ENCODE measurements at places on chromosomes 13 and 19. TPM values are rescaled to one million over a fixed set of nuclear protein-coding genes. Genes with fewer than 3 reads are reported as not detected.

Gene NLRP9
- total RNA-seq, result not detected

Gene ZNF28
- 24.7 TPM for total RNA-seq

Gene ADAMTSL5
- 0.90 TPM for total RNA-seq

Gene CEACAM16
- total RNA-seq, result not detected

Gene TBC1D4
- 11.4 TPM for total RNA-seq

Gene CGB1
- not detected for total RNA-seq

Gene PGLYRP1
- total RNA-seq, result not detected

Gene ZNF264
- 23.9 TPM for total RNA-seq

Gene PNMA8C
- total RNA-seq, result 0.18 TPM

Gene OR7D2
- not detected for total RNA-seq

Gene COPE
- total RNA-seq, result 310 TPM

Gene FOSB
- total RNA-seq, result 31.9 TPM

Gene CBY2
- total RNA-seq, result not detected

Gene CDX2
- not detected for total RNA-seq

Gene COX7A1
- total RNA-seq, result 1.1 TPM

Gene OR7A5
- total RNA-seq, result not detected

Gene PRR36
- not detected for total RNA-seq

Gene CARM1
- total RNA-seq, result 17.2 TPM

Gene DACH1
- not detected for total RNA-seq

Gene CNFN
- total RNA-seq, result not detected

Gene FKRP
- 6.1 TPM for total RNA-seq

Gene ENOX1
- total RNA-seq, result 1.9 TPM

Gene KLF1
- total RNA-seq, result not detected

Gene ATXN8OS
- total RNA-seq, result not detected

Gene ZNF208
- not detected for total RNA-seq

Gene FCAR
- not detected for total RNA-seq

Gene PNMA8B
- total RNA-seq, result under 0.01 TPM

Gene KRTDAP
- not detected for total RNA-seq

Gene JOSD2
- 15.3 TPM for total RNA-seq

Gene GSX1
- not detected for total RNA-seq

Gene DNM2
- 55.0 TPM for total RNA-seq

Gene FXYD5
- total RNA-seq, result 45.8 TPM

Gene FSD1
- 17.4 TPM for total RNA-seq

Gene CYP4F2
- total RNA-seq, result not detected

Gene SYNGR4
- total RNA-seq, result not detected

Gene PET100
- 5.3 TPM for total RNA-seq

Gene RAB8A
- total RNA-seq, result 158 TPM

Gene SPATA13
- 12.5 TPM for total RNA-seq

Gene CNN1
- total RNA-seq, result 102 TPM

Gene KL
- not detected for total RNA-seq

Gene ZNF560
- 0.90 TPM for total RNA-seq

Gene RNF113B
- not detected for total RNA-seq

Gene TMPRSS9
- total RNA-seq, result not detected

Gene CABP5
- not detected for total RNA-seq

Gene CYP4F3
- not detected for total RNA-seq

Gene DPP9
- 12.4 TPM for total RNA-seq

Gene NLRP5
- not detected for total RNA-seq

Gene C19orf67
- total RNA-seq, result not detected

Gene CEBPA
- under 0.01 TPM for total RNA-seq

Gene CLDND2
- total RNA-seq, result not detected

Gene TEAD2
- 31.7 TPM for total RNA-seq

Gene SAE1
- total RNA-seq, result 192 TPM

Gene APOC1
- not detected for total RNA-seq

Gene FAM32A
- 99.2 TPM for total RNA-seq

Gene PRR12
- 0.36 TPM for total RNA-seq

Gene CCDC169
- 0.54 TPM for total RNA-seq

Gene TSPAN16
- not detected for total RNA-seq

Gene TBXA2R
- 0.36 TPM for total RNA-seq

Gene PPFIA3
- total RNA-seq, result 0.83 TPM

Data from IMR-90 (cell line).